ENCODE measurements at places on chromosomes 12 and 14.

- DNase-seq, result peak; percentile 73
These were observed 834 bp downstream of the RASSF8 start for GRCh38 chr12:25959071-25959961.

GRCh38 chr14:93832081-93832480, 43.8 kb upstream of the PRIMA1 start:
- no peak for DNase-seq

GRCh38 chr12:18897823-18898222, 159.9 kb downstream of the CAPZA3 start:
- no peak for DNase-seq

- no peak for DNase-seq
These were observed 593.8 kb downstream of the TRHDE start for GRCh38 chr12:72865921-72866320.

- peak; percentile 64 for DNase-seq
These were observed at the start of gene P3H3 for GRCh38 chr12:6827982-6828780. Gene P3H3, plus strand, starts transcription at chr12:6828407. Its CDS starts 34 bp downstream, at chr12:6828441.

DNA sequence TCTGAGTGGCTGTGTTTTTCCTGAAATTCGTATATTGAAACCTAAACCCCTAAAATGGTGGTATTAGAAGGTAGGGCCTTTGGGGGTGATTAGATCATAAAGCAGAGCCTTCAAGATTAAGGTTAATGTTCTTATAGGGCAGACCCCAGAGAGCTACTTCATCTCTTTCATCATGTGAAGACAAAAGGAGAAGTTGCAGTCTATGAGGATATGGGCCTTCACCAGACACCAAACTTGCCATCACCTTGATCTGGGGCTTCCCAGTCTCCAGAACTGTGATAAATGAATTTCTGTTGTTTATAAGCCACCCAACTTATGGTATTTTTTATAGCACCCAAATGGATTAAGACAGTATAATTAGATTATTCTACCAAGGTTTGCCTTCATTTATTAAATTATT, 275.0 kb upstream of the ATP2B1 start:
- DNase-seq, result no peak

DNA sequence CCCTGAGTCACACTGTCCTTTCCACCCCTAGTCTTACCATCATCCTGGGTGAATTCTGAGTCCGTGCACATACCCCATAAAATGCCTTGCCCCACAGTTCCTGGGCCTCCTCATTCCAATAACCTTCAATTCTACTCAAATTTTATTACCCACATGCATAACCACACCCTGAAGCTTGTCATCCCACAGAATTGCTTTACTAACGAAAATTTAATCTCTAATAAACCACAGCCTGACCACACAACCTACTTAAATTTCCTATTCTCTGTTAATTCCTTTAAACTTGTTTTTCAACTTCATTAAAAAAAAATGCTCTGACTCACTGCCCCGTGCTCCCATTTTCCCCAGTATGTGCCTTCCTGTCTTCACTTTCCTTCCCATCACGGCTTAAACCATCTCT, 205.9 kb downstream of the PHLDA1 start:
- DNase-seq, result no peak

GRCh38 chr14:36604757-36605505, 22.5 kb upstream of the NKX2-8 start:
- DNase-seq, result no peak
